Uterus (tissue), 4 donors: ENCODE measurements at places on chromosomes 7 and 10. TPM values are rescaled to one million over a fixed set of nuclear protein-coding genes. Genes with fewer than 3 reads are reported as not detected.

GRCh38 chr10:644076-644942 lies 45.2 kb downstream of the DIP2C start:
- no peaks in the 10 kb centered on the region for H3K4me1 ChIP-seq
- no peak overlapping the region for H3K4me3 ChIP-seq
- H3K27me3 ChIP-seq = no peaks in the 10 kb centered on the region

DNA sequence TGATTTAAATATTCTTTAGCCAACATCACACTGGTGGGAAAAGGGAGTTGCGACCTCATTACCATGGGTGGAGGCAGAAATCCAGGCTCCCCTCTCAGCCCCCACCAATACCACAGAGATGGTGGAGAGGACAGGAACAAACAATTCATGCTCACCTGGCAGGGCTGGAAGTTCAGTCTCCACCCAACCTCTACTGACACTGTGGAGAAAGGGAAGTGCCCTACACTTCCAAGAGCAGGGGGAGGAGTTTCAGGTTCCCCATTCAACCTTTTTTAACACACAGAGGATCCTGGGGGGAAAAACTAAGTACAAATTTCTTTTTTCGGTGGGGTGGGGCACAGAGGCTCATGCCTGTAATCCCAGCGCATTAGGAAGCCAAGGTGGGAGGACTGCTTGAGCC lies 210.1 kb upstream of the KCTD7 start:
- H3K4me3 ChIP-seq = no peak overlapping the region
- no peak for DNase-seq
- no peak overlapping the region for H3K27ac ChIP-seq

DNA sequence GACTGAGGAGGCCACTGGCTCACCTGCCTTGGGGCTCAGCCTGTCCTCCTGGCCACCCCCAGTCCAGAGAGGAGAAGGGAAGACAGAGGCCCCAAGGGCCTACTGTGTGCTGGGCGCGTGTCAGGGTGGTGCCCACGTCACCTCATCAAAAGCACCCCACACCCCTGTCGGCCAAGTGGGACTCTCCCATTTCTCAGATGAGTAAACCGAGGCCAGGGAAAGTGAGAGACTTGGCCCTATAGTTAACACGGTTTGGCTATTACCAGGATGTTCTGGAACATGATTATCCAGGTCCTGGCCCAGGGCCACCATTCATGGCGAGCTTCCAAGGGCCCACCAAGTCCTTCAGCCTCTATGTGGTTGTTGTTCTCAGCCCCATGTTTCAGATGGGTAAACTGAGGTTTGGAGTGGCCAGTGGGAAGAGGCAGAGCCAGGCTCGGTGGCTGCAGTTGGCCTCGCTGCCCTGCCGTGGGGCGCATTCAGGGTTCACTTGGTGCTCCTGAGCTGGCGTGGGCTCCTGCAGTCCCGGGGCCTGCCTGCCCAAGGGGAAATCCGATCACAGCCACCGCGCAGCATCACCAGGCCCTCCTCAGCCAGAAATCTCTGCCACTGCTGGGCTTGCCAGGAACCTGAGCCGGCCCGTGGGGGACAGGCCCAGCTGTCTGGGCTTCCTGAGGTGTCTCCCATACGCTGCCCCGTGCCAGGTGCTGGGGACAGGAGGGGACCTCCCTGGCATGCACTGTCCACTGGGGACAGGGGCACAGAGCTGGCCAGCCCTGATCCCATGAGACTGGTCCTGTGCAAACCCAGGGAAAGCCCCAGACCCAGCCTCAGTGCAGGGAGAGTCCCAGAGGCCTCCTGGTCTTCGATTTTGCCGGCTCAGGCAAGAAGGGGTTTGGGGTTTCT lies 117.7 kb upstream of the TNRC18 start:
- no peak overlapping the region for H3K27ac ChIP-seq
- no peaks in the 10 kb centered on the region for H3K27me3 ChIP-seq
- no peaks in the 10 kb centered on the region for H3K36me3 ChIP-seq
- H3K4me1 ChIP-seq = no peaks in the 10 kb centered on the region
- no peak overlapping the region for H3K4me3 ChIP-seq

- H3K27ac ChIP-seq = no peak overlapping the region
- no peaks in the 10 kb centered on the region for H3K36me3 ChIP-seq
- no peak for DNase-seq
Measured at GRCh38 chr7:102376964-102377466, 19.1 kb upstream of the PRKRIP1 start.

DNA sequence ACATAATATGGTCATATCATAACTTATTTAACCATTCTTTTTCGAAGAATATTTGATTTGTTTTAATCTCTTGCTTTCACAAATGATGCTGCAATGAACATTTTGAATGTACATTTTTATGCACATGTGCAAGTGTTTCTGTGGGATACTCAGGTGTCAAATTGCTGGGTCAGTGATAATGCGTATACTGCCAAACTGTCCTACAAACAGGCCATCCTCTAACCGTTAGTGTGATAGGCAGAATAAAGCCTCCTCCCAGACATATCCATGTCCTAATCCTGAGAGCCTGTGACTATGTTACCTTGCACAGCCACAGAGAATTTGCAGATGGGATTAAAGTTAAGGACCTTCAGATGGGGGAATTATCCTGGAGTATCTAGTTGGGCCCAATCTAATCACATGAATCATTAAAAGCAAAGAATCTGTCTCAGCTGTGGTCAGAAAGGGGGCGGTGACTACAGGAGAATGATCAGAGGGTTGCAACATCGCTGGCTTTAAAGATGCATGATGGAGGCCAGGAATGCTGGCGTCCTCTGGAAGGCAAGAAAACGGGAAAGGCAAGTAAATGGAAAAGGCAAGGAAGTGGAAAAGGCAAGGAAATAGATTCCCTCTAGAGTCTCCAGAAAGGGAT lies 46.7 kb downstream of the FZD1 start:
- H3K4me1 ChIP-seq = no peaks in the 10 kb centered on the region
- H3K27ac ChIP-seq = peak overlapping the region; percentile 52
- no peak overlapping the region for H3K4me3 ChIP-seq
- peak; percentile 41 for DNase-seq
- H3K36me3 ChIP-seq = no peaks in the 10 kb centered on the region
- H3K27me3 ChIP-seq = no peaks in the 10 kb centered on the region

- no peak overlapping the region for H3K4me3 ChIP-seq
- no peak for DNase-seq
- H3K4me1 ChIP-seq = no peaks in the 10 kb centered on the region
- H3K27me3 ChIP-seq = no peaks in the 10 kb centered on the region
- no peaks in the 10 kb centered on the region for H3K36me3 ChIP-seq
Measured at GRCh38 chr7:13904689-13905088, 84.8 kb downstream of the ETV1 start.

GRCh38 chr7:55120501-55121198 lies 101.8 kb downstream of the EGFR start:
- H3K27ac ChIP-seq = peak overlapping the region; percentile 79
- H3K27me3 ChIP-seq = no peaks in the 10 kb centered on the region
- no peaks in the 10 kb centered on the region for H3K36me3 ChIP-seq
- no peak overlapping the region for H3K4me3 ChIP-seq

- DNase-seq = no peak
- H3K4me3 ChIP-seq = no peak overlapping the region
- no peaks in the 10 kb centered on the region for H3K27me3 ChIP-seq
- no peaks in the 10 kb centered on the region for H3K36me3 ChIP-seq
Measured at GRCh38 chr7:55568613-55569268, 3.6 kb downstream of the VOPP1 start.

- H3K4me3 ChIP-seq = no peak overlapping the region
- no peaks in the 10 kb centered on the region for H3K27me3 ChIP-seq
- no peaks in the 10 kb centered on the region for H3K36me3 ChIP-seq
- DNase-seq = no peak
Measured at GRCh38 chr10:48377751-48378530, 71.5 kb downstream of the MAPK8 start.

- no peaks in the 10 kb centered on the region for H3K4me1 ChIP-seq
- no peaks in the 10 kb centered on the region for H3K27me3 ChIP-seq
- H3K27ac ChIP-seq = no peak overlapping the region
- H3K36me3 ChIP-seq = no peaks in the 10 kb centered on the region
- no peak for DNase-seq
Measured at GRCh38 chr7:49398746-49399145, 374.7 kb upstream of the VWC2 start.

DNA sequence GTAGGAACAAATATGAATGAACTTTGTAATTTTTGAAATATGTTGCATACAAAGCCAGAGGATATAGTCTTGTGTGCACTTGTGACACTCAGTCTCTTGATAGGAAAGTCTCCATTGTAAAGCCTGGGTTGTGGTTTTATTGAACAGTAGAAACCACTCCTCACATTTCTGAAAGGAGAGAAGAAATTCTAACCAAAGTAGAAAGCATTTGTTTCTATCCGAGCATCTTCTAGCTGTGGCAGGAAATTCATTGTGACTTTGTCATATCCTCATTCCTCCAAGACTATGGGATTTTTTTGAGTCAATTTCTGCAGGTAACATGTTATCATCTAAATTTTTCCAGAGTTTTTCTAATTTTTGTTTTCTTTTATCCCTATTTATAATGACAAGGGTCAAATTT lies 55.5 kb upstream of the NCF1 start:
- H3K27ac ChIP-seq = no peak overlapping the region
- DNase-seq = no peak
- no peaks in the 10 kb centered on the region for H3K4me1 ChIP-seq
- H3K27me3 ChIP-seq = no peaks in the 10 kb centered on the region

DNA sequence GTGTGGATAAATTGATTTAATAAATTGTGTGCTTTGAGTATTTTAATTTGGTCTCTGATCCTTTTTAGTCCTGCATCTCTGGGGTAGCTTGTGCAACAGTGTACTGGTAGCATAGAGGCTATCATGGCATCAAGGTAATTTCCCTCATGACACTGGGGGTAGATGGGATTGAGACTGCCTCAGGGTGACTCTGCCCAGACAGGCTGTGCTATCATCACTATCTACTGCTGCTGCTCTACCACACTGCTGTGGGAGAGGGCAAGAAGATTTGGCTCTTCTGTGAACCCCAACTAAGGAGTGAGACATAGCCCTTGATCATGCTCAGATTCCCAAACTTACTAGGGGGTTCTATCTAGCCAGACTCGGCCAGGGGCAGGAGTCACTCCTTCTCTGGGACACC lies 43.6 kb upstream of the JAZF1 start:
- H3K27me3 ChIP-seq = no peaks in the 10 kb centered on the region
- DNase-seq = no peak
- no peak overlapping the region for H3K4me3 ChIP-seq
- no peaks in the 10 kb centered on the region for H3K36me3 ChIP-seq
- no peak overlapping the region for H3K27ac ChIP-seq

DNA sequence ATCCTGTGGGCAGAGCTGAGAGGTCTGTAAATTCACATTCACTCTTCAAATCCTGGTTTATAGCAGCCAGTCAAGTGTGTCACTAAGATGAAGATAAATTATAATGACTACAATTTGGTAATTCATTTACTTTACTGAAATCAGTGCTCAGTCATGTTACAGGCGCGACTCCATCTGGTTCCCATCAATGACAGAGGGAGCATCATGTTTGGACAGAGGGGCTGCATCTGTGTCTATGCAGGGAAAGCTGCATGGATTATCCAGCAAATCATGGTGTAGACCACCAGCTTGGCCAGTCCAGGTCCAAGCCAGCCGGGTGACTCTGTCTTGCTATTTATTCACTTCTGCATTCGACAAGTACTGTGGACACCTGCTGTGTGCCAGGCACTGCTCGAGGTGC lies 214.1 kb upstream of the ZNF32 start:
- no peak for DNase-seq
- no peak overlapping the region for H3K4me3 ChIP-seq
- H3K27me3 ChIP-seq = no peaks in the 10 kb centered on the region

- no peak overlapping the region for H3K27ac ChIP-seq
- H3K4me3 ChIP-seq = no peak overlapping the region
- H3K4me1 ChIP-seq = no peaks in the 10 kb centered on the region
- DNase-seq = no peak
- no peaks in the 10 kb centered on the region for H3K27me3 ChIP-seq
- H3K36me3 ChIP-seq = no peaks in the 10 kb centered on the region
Measured at GRCh38 chr7:111763221-111763801, 201.0 kb upstream of the IMMP2L start.

- DNase-seq = no peak
- no peak overlapping the region for H3K27ac ChIP-seq
- no peaks in the 10 kb centered on the region for H3K4me1 ChIP-seq
- H3K36me3 ChIP-seq = no peaks in the 10 kb centered on the region
- H3K4me3 ChIP-seq = no peak overlapping the region
Measured at GRCh38 chr7:137816696-137817320, 30.0 kb downstream of the DGKI start.

GRCh38 chr10:109981650-109982049 lies 26.1 kb upstream of the ADD3 start:
- no peaks in the 10 kb centered on the region for H3K36me3 ChIP-seq
- H3K27ac ChIP-seq = peak overlapping the region; percentile 52
- H3K27me3 ChIP-seq = no peaks in the 10 kb centered on the region
- no peak for DNase-seq

DNA sequence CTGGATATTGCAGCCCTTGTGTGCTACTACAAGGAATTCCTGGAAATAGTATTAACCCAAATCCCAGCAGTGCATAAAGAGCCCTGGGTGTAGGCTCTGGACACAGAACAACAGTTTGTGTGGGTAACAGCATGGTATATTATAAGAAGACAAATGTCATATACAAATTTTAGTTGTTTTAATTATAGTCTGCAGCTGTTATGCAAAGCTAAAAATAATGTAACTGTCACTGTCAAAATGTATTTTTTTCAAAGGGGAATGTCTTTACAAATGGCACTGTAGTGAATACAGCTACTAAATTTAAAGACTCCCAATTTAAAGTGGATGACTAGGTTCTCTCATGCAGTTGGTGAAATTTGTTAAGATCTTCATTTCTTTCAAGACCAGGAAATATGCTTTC lies 339.0 kb downstream of the GPR37 start:
- no peak overlapping the region for H3K4me3 ChIP-seq
- no peaks in the 10 kb centered on the region for H3K36me3 ChIP-seq
- no peak overlapping the region for H3K27ac ChIP-seq
- no peaks in the 10 kb centered on the region for H3K4me1 ChIP-seq

DNA sequence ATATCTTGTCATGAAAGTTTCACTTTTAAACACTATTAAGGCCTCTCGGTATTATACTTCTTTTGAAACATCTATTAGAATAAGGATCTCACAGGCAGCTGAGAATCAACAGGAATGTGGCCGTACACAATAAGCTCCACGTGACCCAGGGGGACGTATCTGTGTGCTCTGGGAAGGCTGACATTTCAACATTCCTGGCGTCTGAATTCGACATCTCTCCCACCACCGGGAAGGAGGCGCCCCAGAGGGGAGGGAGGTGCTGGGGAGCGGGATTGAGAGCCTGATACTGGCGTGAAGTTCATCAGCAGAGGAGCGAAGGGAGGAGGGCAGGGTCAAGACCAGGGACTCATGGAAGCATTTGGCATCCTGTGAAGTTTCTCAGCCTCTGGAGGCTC lies 401.3 kb downstream of the DNAJB6 start:
- H3K27me3 ChIP-seq = no peaks in the 10 kb centered on the region
- no peak overlapping the region for H3K27ac ChIP-seq
- no peak for DNase-seq
- H3K36me3 ChIP-seq = no peaks in the 10 kb centered on the region
- H3K4me1 ChIP-seq = no peaks in the 10 kb centered on the region
- no peak overlapping the region for H3K4me3 ChIP-seq

CYP2E1 gene
- total RNA-seq = 6.9 TPM

CALML5 gene
- total RNA-seq = not detected

ELFN1 gene
- total RNA-seq = 0.51 TPM

GPER1 gene
- 7.6 TPM for total RNA-seq

TYW1B gene
- 2.8 TPM for total RNA-seq

PLEKHS1 gene
- 0.14 TPM for total RNA-seq

HOXA3 gene
- total RNA-seq = 34.5 TPM

MLXIPL gene
- 1.7 TPM for total RNA-seq

CCDC6 gene
- total RNA-seq = 72.4 TPM

FOXP2 gene
- 17.8 TPM for total RNA-seq

TEX47 gene
- total RNA-seq = not detected

ZNF853 gene
- 0.88 TPM for total RNA-seq

PSD gene
- total RNA-seq = 37.3 TPM

ACSL5 gene
- 7.4 TPM for total RNA-seq

TAF3 gene
- total RNA-seq = 17.5 TPM

FAS gene
- 46.2 TPM for total RNA-seq

FBXL13 gene
- total RNA-seq = 8.0 TPM

CRTAC1 gene
- total RNA-seq = 3.7 TPM

AIFM2 gene
- total RNA-seq = 11.2 TPM
